Adipocyte (in vitro differentiated cells): ENCODE measurements at places on chromosomes 2 and 18.

DNA sequence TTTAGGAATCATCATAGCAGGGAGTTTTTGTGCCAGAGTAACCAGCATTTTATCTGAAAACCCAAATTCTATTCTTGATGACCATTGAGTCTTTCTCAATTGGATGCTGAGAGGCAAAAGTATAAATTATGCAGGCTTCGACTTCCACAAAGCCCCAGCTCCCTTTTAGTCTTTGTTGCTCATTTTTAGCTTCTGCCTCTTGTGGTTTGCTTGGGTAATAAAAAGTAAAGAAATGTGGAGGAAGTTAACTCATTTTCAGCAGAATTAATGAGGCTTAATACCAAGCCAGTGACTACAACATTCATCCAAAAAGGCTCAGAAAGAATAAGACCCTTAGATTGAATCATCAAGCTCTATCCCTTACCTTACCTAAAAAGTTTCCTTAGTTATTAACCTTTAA is 18.6 kb downstream of the ERMN start:
- no peak for DNase-seq

DNA sequence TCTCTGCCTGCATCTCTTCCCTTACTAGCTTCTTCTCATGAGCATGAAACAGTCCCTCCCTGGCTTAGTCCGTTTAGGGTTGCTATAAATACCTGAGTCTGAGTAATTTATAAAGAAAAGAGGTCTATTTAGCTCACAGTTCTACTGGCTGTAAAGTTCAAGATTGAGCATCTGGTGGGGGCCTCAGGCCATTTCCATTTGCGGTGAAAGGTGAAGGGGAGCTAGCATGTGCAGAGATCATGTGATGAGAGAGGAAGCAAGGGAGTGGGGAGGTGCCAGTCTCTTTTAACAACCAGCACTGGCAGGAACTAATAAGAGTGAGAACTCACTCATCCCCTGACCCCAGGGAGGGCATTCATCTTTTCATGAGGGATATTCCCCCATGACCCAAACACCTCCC is 26.8 kb downstream of the RHBDD1 start:
- no peak for DNase-seq

GRCh38 chr18:57789090-57789489 is 14.0 kb downstream of the ATP8B1 start:
- DNase-seq, result peak; percentile 56

GRCh38 chr2:168766600-168766999 is 35.8 kb upstream of the NOSTRIN start:
- DNase-seq, result no peak

DNA sequence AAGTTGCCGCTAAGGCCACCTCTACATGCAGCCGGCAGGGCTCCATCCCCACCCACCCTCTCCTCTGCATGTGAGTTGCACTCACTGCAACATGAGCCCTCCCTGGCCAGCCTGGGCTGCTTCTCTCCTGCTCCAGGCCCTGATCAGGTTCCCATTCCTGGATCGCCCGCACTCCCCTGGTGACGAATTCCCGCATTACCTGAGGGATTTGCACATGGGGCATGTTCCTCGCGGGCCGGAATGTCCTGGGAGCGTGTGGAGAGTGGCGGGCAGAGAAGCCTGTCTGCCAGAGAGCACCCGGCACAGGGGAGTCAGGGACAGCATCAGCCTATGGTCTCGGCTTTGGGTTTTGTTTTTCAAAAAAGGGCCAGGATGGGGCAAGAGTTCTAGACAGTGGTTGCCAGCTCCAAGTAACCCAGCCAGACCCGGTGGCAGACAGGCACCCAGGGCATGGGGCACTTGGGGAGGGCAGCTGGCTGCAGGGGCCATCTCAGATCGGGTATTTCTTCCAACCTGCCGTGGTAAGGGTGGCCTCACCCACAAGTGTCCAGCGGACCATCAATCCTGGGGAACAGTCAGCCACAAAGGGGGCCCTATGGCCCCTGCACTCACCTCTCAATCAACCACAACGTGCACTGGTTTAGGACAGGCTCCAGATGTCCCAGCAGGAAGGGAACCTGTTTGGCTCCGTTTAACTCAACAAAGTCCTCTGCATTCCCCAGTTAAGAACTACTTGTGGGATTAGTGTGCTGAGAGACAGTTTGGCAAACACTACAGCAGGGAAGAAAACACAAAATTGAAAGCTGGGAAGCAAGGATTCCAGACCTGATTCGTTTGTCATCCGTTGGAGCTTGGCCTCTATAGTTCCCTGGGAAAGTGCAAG is 187.7 kb downstream of the SMAD7 start:
- DNase-seq, result no peak

GRCh38 chr2:40243581-40244187 is 208.2 kb downstream of the SLC8A1 start:
- peak; percentile 67 for DNase-seq

DNA sequence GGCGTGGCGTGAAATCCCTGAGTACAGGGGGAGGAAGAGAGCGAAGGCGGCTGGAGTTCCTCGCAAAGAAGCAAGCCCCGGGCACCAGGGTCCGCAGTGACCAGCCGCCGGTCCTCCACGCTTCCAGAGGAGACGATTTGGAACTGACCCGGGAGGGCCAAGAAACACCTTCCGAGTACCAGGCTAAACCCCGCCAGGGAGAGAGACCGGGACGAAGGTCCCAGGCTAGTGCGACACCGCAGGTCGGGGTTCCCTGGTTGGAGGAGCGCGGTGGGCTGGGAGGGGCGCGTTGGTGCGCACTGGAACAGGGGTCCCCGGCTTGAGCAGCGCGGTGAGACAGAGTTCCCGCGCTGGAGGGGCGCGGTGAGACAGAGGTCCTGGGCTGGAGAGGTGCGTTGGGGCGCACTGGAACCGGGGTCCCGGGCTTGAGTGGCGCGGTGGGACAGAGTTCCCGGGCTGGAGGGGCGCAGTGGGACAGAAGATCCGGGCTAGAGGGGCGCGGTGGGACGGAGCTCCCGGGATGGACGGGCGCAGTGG is 901 bp downstream of the WDFY1 start:
- DNase-seq, result peak; percentile 63

DNA sequence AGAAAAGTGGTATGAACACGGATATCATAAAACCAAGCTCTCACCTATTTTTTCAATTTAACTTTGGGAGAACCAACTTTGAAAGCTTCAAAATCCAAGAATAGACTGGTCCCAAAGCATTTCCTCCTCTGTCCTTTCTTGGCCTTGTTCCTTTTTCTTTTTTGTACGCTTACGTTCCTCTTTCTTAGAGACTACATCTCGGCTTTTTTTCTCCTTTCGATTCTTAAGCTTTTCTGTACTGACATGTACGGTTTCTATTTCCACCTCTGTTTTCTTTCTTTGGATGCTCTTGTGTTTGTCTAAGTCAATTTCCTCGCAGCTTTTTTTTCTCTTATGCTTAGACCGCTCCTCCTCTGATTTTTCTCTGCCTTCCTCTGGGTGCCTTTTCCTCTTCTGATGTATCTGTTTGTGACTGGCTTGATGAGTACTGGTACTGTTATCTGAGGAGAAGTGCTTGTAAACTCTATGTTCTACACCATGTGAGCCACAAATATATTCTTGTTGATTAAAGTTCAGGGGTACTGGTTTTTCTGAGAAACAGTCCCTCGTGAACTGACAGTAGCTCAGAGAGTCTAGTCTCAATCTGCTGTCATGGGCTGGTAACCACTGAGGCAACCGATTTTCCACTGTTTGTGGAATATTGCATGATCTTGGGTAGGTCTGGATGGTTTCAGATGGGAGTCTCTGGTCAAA is 11.5 kb upstream of the RNU2-63P start:
- DNase-seq, result no peak

DNA sequence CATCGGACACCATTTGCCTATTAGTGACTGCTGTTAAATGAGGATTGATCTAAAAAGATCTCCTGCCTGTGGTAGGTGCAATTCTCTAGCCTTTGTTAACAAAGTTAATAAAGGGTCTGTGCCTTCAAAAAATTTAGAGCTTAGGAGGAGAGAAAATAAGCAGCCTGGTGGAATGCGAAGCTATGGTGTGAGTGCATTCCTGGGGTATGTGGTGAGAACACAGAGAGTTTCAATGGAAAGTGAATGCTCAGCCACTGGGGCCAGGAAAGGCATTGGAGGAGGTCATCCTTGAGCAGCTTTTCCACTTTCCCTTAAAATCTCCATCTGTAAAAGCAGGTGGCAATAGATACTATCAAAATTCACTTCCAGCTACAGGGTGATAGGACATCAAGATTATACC is 331.2 kb upstream of the LRATD1 start:
- no peak for DNase-seq

GRCh38 chr2:227474410-227474809 is 2.5 kb downstream of the AGFG1 start:
- DNase-seq, result no peak

DNA sequence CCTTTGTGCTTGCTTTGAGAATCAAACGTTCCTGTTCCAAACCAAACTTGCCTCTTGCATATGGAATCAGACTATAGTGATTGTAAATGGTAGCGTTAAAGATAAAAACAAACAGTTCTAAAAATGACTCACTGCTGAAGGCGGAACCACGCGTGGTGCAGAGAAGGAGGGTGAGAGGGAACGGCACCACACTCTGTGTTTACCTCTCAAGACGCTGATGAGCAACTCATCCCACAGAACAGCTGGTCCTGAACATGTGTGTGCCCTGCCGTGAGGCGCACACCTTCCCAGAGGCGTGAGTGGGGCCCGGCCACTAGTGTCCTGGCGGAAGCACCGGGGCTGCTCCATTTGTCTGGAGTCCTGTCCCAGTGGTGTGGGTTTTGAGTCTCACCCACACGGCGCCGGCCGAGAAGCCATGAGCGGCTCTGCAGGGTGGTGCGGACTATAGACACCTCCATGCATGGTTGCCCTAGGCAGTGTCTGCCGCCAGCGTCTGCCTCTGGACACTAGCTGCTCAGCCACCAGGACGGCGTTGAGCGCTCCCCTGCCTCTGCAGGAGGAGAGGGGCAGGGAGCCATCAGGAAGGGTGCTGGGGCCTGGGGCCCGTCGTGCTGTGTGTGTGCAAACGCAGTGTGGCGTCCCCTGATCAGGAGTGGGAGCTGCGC is 52.1 kb downstream of the NFATC1 start:
- no peak for DNase-seq

GRCh38 chr2:237888389-237888788 is 29.0 kb downstream of the RAMP1 start:
- DNase-seq, result peak; percentile 76

GRCh38 chr2:116238511-116238910 is 1576.0 kb upstream of the DDX18 start:
- DNase-seq, result no peak

DNA sequence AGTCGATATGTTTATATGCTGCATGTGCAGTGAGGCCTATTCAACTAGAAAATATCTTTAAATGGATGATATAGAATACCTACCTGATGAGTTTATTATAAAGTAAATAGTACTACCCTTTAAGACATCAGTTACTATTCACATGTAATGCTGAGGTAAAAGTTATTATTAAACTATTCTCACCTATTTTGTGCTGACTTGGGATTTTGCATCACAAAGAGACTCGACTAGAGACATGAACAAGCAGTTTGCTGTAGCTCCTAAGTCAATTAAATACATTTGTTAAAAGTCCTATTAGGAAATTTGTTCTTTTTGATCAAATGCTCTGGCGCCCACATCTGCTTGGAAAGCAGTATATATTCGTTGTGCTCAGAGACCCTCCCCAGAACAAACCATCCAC is 164.1 kb downstream of the CCDC85A start:
- DNase-seq, result no peak

DNA sequence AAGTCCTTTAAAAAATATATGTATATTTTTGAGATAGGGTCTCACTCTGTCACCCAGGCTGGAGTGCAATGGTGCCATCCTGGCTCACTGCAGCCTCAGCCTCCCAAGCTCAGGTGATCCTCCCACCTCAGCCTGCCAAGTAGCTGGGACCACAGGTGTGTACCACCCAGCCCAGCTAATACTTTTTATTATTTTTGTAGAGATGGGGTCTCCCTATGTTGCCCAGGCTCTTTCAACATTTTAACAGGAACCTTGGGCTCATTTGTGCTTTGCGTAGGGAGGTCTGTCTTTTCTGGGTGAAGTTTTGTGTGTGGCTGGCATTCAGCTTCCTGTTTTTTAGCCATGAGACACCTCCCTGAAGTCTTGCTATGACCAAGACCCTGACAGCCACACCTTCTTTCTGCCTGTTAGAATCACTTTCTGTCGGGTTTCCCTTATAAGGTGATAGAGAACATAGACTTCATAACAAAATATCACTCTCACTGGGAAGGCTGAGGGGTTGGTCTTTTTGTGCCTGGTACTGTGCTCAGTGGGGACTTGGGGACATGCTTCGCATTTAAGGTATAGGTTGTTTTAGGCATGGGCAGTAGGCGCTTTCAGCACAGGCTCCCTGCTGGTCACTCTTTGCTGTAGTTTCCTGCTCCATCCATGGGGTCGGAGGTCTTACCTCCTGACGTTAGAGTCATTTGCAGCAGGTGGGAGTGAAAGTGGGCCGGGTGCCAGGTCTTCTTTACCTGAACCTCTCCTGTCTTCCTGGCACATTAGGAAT is 3.4 kb downstream of the RAB31 start:
- DNase-seq, result no peak

DNA sequence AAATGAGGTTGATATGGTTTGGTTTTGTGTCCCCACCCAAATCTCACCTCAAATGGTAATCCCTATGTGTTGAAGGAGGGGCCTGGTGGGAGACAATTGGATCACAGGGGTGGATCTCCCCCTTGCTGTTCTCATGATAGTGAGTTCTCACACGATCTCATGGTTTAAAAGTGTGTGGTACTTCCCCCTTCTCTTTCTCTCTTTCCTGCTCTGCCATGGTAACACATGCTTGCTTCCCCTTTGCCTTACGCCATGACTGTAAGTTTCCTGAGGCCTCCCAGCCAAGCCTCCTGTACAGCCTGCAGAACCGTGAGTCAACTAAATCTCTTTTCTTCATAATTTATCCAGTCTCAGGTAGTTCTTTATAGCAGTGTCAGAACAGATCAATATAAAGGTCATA is 24.7 kb upstream of the FAM124B start:
- DNase-seq, result no peak
